ENCODE measurements at places on chromosomes 4 and X. TPM values are rescaled to one million over a fixed set of nuclear protein-coding genes. Genes with fewer than 3 reads are reported as not detected.

- DNase-seq = no peak
Observed at GRCh38 chr4:67546004-67546356, 677 bp upstream of the CENPC start.

The VCX gene
- total RNA-seq = 2.8 TPM

The SMIM10 gene
- total RNA-seq = 0.40 TPM

The CCNB3 gene
- total RNA-seq = 0.19 TPM

Measured in A172 (cell line).